Activated naive CD4-positive, alpha-beta T cell (primary cell): ENCODE measurements at places on chromosomes 4 and X.

GRCh38 chrX:50586407-50586806 is 115.8 kb upstream of the DGKK start:
- no peak for DNase-seq

- no peak for DNase-seq
These were observed 5.1 kb downstream of the ANXA3 start for GRCh38 chr4:78556665-78557064.

DNA sequence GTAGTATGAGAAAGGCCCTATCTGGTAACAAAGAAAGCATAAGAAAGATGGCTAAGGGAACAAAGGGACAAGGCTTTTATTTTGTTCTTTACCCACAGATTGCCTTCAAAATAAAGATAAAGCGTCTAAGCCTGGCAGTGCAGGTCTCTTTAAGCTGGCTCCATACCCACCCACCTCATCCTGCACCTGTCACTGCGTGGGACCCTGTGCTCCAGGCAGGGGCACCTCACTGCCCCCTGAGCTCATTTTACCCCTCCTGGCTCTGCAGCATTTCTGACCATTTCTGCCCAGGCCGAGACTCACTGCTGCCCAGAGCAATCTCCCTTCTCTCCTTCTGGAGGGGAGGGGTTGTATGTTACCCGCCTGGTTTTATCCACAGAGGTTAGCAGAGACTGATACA is 1.7 kb upstream of the CYP4V2 start:
- DNase-seq = no peak

DNA sequence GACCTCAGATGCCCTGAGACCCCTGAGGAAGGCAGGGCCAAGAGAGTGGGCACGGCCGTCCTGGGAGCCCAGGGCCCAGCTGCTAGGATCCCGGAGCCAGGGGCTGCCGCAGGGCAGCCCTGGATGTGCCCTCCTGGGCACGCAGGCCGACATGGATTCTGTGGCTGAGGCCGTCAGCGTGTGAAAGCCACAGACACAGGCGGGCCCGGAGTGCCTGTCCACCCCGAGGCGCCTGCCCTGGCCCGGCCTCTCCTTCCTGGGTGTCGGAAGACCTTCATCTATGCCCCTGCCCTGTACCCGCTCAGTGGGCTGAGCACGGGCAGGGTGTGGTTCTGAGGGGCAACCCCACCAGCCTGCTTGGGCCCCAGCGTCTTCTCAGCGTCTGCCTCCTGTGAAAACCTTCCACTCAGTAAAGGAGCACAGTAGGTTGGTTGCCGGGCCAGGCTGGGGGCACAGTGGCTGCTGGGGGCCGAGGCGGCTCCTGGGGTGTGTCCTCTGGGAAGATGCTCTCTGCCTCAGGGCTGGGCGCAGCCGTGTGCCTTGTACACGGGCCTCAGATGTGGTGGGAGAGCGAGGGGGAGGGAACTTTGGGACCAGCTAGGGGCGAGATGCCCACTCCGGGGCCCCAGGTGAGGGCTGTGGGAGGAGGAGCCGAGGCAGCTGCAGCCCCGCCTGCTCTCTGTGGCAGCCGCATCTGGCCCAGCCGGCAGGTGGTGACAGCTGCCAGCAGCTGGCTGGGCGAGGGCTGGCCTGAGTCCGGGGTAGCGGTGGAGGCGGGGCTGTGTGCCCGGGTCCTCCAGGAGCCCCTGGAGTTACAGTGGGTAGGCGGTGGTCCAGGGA is 20.8 kb downstream of the FGFRL1 start:
- DNase-seq = no peak

DNA sequence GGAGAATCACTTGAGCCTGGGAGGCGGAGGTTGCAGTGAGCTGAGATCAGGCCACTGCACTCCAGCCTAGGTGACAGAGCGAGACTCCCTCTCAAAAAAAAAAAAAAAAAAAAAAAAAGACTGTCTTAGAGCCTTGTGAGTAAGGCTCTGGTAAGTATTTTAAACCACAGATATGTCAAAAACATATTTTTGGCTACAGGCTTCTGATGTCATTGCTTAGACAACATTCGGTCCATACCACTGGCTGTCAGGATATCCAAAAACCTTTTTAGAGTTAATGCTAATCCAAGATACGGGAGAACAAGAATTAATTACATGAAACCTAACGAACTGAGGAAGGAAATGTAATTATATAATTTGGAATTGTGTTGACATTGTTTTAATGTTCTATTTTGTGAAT is 999.5 kb upstream of the PABPC4L start:
- DNase-seq = no peak

DNA sequence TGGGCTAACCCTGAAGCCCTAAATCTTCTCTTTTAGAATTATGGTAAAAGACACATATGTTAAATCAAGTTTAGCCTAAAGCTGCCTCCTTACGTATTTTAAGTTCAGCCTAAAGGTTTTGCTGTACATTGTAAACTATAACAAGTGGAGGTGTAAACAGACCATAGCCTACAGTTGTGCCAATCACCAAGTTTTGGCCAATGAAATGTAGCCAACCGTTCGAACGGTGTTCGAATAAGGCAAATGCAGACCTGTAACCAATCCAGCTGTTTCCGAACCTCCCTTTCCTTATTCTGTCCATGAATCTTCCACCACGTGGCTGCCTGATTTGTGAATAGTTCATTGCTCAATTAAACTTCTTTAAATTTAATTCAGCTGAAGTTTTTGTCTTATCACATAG is 52.1 kb upstream of the TBC1D9 start:
- DNase-seq = no peak

DNA sequence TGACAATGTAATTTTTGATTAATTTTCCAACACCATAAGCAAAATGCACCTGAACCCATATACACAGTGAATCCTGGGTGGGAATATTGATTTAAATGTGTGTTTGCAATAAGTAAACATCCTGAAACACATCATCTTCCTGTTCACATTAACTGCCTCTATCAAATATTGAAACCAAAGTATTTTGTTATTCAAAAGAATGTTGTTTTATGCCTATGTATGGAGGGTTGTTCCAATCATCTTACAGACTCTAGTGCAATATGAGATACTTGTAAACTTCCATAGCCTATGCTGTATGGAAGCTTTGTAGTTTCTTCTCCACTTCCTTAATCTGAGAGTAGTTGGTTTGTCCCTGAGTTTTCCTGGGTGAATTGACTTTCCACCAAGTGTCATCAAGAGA is 105.4 kb upstream of the SLC7A11 start:
- DNase-seq = no peak

DNA sequence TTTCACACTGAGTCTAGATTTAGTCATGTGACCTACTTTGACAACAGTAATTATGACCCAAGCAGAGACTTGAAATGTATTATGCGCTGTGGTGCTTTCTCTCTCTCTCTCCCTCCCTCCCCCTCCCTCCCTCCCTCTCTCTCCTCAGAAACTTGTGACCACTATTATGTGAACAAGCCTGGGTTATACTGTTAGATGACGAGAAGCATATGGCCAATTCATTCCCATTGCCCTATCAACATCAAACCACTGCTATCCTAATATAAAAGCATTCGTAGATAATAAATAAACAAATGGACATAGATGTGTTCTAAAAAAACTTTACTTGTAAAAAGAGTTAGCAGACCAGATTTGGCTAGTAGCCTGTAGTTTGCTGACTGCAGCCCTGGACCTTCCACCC is 18.2 kb downstream of the FTHL17 start:
- DNase-seq = no peak

- DNase-seq = no peak
These were observed 71.9 kb upstream of the STX18 start for GRCh38 chr4:4613641-4614286.

DNA sequence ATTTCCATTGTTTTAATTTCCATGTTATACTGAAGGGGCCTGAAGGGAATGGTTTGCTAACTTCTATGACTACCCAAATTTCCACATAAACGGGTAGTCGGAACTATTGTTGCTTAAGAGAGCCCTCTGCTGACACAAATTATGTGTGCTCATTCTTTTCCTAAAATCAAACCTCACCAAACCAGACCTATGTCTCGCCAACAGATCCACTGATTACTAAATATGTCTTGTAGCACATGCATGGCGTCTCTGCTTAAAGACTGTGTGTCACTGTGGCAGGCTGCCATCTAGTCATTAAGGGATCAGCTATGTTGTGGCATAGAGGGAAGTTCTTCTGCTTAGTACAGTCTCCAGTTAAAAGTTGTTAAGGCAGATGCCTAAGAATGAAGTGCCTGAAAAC is 25.1 kb downstream of the PIR start:
- DNase-seq = no peak

- no peak for DNase-seq
These were observed 156.6 kb downstream of the CHIC2 start for GRCh38 chr4:53907772-53908171.

DNA sequence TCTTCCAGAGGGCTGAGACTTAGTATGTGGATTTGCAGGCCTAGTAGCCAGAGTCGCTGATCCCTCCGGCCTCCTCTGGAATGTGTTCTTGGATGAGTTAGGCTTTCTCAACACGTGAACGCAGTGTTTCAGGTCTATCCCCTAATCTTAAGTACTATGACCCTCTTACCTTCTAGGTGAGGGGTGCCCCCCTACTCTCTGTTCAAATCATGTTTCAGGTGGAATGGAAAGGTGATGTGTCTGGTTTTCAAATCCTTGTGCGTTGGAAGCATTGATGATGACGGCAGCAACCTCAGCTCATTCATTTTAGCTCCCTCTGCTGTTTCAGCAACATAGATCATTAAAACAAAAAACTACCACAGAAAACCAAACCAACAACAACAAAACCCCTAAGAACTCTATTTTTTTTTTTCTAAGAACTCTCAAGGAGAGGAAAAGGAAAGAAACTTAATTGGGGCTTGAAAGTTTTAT is 56.4 kb downstream of the RWDD4 start:
- DNase-seq = no peak

GRCh38 chr4:109912706-109913595 is at the start of gene EGF:
Gene EGF (plus strand): TSS chr4:109912883. CDS start chr4:109913336, 453 bp downstream.
- no peak for DNase-seq

- DNase-seq = no peak
These were observed 581 bp upstream of the STK32B start for GRCh38 chr4:5050520-5051277.

- DNase-seq = no peak
These were observed 96.1 kb downstream of the FRYL start for GRCh38 chr4:48683784-48684666.

DNA sequence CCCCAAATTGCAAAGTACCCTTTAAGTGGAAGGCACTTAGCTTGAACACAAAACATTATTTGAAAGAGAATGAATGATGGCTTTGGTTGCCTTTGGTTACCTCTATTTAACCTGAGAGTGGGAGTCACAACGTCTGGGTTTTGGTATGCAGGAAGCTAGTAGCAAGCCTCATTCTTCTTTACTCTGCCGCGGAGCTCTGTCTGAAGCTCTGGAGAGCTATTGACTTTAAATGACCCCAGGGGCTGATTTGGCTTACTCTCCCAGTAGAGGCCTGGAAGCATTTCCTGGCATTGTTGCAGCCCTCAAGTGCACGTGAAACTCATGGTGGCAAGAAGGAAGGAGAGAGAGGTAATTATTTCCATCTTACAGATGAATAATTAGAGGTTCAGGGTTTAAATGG is 81.8 kb upstream of the MAGEA4 start:
- no peak for DNase-seq

DNA sequence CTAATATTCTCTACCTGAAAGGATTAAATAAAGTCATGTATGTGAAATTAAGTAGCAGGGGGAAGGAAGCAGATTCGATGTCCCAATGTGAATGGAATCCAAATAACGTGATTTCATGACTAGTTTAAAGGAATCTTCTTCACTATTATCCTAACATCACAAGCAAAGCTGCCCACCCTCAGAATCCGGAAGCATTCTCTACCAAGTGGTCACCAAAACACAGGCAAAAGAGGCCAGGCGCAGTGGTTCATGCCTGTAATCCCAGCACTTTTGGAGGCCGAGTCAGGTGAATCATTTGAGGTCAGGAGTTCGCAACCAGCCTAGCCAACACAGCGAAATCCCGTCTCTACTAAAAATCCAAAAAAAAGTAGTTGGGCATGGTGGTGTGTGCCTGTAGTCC is 212.9 kb downstream of the LDB2 start:
- no peak for DNase-seq

GRCh38 chr4:23070848-23071570 is 378.3 kb downstream of the GBA3 start:
- DNase-seq = no peak

GRCh38 chr4:153418558-153418957 is 47.6 kb upstream of the TMEM131L start:
- DNase-seq = no peak

DNA sequence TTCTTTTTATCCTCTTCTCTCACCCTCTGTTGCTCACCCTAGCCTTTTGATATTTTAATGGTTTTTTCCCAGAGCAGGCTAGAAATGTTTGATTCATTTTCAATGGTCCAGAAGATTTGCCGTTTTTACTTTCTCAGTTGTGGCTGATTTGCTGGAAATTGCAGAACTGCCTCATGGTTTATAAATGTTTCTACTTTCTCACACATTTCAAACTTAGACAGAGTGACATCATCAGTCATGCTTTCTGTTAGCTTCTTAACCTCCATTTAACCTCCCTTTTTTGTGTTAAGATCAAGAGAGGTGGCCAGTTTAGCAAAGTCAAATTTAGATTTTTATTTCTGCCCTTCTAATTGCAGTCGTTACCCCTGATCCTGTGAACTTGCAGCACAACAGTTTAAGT is 8.7 kb downstream of the RXFP1 start:
- no peak for DNase-seq

DNA sequence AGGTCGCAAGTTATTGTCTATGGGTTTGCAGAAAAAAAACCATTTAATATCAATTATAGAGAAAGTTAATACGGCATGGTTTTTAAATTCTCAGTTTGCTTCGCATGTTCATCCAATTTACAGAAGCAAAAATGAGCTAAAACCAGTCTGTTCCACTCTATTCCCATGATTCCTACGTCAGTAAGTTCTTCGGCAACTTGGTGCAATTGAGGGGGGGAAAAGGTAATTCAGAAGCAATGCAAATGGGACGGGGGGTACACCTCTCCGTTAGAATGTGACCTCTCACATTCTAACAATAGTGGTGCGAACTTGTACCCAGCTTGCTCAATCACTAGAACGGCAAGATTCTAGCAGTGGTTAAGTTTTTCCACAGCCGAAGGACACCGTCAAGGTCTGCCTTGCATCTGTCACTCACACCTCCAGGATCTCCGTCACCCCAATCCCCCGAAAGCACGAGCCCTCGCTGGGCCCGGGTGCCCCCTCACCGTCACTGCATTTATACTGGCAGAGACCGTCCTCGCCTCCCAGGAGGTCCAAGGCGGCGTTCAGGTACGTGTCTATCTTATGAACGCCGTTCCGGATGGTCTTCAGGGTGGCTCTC is 653 bp downstream of the PLA2G12A start:
- DNase-seq = no peak

DNA sequence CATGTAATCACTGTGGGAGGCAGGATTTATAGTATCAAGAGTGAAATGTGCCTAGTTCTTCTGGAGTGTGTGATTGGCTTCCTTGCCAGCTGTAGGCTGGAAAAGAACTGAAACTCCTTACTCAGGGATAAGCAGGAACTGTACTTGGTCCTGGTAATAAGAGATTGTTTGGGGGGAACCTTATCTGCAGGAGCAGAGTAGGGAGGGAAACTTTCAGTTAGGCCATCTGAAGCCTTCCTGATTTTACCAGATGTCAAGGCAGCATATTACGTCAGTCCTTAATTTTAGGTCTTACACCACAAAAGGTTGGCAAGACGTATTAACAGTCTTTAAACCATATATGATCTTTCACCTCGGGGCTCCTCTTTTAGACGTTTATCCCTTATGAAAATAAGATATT is 231.5 kb upstream of the FMR1 start:
- no peak for DNase-seq

- DNase-seq = no peak
These were observed 8.9 kb downstream of the GPR174 start for GRCh38 chrX:79153348-79153747.

- no peak for DNase-seq
These were observed 38.0 kb downstream of the CTBP1 start for GRCh38 chr4:1210971-1211370.

- DNase-seq = no peak
These were observed 66.1 kb downstream of the CCKAR start for GRCh38 chr4:26424153-26424552.
